ENCODE measurements at places on chromosomes 5 and 9. TPM values are rescaled to one million over a fixed set of nuclear protein-coding genes. Genes with fewer than 3 reads are reported as not detected.

CLIC3 gene
- 2.8 TPM for total RNA-seq

DNA sequence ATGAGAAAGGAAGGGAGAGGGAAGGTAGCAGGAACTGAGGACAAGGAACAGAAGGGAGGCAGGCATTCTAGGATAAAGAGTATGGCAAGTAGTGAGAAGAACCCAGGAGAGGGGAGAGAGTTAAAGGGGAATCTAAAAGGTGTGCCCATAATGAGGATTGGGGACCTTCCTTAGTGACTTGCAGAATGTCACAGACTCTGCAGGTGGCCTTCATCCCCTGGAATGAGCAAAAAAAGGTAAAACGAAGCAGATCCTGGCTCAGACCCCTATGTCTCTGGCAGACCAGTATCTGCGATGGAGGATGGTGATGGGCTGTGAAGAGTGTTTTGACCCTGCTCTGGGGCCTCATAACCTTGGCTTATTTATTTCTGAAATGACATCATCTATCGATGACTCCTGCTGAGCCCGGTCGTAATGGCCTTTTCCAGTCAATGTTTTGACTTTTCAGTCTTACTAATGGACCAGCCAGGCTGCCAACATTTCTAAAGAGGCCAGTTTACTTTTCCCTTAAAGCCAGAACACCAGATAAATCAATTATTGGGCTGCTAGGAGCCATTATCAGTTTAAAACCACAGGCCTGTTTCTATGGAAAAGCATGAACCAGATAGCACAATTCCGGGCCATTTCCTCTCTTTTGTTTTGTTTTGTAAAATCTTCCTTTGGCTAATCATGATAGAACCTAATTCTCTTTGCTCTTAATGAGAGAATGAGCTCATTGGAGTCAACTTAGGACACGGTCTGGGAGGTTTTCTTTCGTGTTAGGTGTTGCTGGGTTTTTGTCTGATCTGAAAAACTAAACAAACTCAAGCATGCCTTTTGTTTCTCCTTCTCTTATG lies 3.1 kb downstream of the TMOD1 start:
- no peak for DNase-seq
- H3K4me3 ChIP-seq = no peak overlapping the region
- peaks cover 32% of the 10 kb centered on the region for H3K27me3 ChIP-seq
- H3K27ac ChIP-seq = no peak overlapping the region
- H3K4me1 ChIP-seq = peaks cover 16% of the 10 kb centered on the region

GRCh38 chr9:74120470-74120869 lies 376.7 kb upstream of the RORB start:
- H3K27ac ChIP-seq = no peak overlapping the region
- no peaks in the 10 kb centered on the region for H3K36me3 ChIP-seq
- no peak for DNase-seq
- H3K27me3 ChIP-seq = no peaks in the 10 kb centered on the region
- no peaks in the 10 kb centered on the region for H3K4me1 ChIP-seq
- H3K4me3 ChIP-seq = no peak overlapping the region

DNA sequence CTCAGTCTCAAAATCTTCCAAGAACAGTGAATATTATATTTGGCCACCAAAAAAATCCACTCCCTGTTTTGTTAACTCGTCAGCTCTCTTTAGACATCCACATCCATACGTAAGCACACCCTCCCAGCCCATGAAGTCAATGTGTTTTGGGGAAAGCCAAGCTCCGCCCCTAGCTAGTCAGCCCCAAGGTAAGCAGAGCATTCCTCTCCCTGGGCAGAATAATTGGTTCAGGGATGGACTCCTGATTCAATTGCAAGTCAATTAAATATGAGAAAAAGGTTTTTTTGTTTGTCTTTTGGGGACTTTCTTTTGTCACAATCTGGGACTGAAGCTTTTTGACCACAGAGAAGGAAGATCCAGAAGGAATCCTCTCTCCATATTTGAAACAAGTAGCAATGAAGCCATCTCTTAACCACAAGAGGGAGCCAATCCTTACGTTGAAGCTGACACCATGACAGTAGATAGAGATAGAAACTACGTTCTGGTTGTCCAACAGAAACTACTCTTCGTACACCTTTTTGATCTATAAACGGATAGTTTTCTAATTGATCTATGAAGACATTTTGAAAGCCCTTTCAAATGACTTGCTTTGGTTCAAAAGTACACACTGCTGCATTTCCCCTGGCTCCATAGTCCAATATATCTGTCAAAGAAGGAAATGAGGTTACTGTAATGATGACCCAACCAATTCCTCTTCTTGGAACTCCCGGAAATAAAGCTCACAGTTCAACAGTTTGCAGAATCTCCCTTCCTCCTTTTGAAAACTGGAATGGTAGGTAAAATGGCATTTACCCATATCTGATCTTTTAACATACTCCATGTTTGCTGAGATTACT lies 166.4 kb downstream of the TLE1 start:
- DNase-seq = no peak
- H3K4me1 ChIP-seq = no peaks in the 10 kb centered on the region
- H3K4me3 ChIP-seq = no peak overlapping the region
- H3K27me3 ChIP-seq = no peaks in the 10 kb centered on the region
- no peaks in the 10 kb centered on the region for H3K36me3 ChIP-seq
- no peak overlapping the region for H3K27ac ChIP-seq

- no peak for DNase-seq
- H3K27ac ChIP-seq = no peak overlapping the region
- H3K27me3 ChIP-seq = no peaks in the 10 kb centered on the region
- H3K4me1 ChIP-seq = no peaks in the 10 kb centered on the region
Measured at GRCh38 chr9:16521868-16522411, 348.5 kb downstream of the BNC2 start.

- H3K36me3 ChIP-seq = peaks cover 43% of the 10 kb centered on the region
- no peaks in the 10 kb centered on the region for H3K27me3 ChIP-seq
- no peak overlapping the region for H3K4me3 ChIP-seq
- peaks cover 13% of the 10 kb centered on the region for H3K4me1 ChIP-seq
- no peak for DNase-seq
Measured at GRCh38 chr5:72324189-72324825, 4.1 kb downstream of the PTCD2 start.

GRCh38 chr5:40738502-40738901 lies 17.3 kb downstream of the TTC33 start:
- no peaks in the 10 kb centered on the region for H3K27me3 ChIP-seq
- no peak overlapping the region for H3K4me3 ChIP-seq
- H3K27ac ChIP-seq = no peak overlapping the region
- H3K4me1 ChIP-seq = no peaks in the 10 kb centered on the region
- peaks cover 26% of the 10 kb centered on the region for H3K36me3 ChIP-seq

DNA sequence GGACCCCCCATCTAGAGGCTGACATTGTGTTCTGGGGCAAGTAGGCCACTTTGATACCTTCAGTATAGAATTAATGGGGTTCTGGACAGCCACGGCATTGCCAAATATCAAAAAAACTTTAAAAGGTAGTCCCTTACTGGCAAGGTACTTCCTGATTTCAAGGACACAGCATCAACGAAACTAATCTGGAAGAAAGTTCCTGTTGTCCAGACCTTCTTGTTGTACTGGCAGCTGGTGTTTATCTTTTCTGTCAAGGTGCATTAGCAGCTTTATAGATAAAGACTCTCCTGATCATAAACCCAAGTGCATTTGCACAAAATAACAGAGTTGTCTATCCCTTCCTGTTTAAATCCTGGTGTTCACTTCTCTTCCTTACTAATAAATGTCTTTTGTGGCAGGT lies 23.7 kb upstream of the GOLGA1 start:
- H3K36me3 ChIP-seq = peaks cover 4% of the 10 kb centered on the region
- no peaks in the 10 kb centered on the region for H3K27me3 ChIP-seq
- H3K4me1 ChIP-seq = peaks cover 21% of the 10 kb centered on the region
- no peak overlapping the region for H3K4me3 ChIP-seq
- H3K27ac ChIP-seq = peak overlapping the region; percentile 39

DNA sequence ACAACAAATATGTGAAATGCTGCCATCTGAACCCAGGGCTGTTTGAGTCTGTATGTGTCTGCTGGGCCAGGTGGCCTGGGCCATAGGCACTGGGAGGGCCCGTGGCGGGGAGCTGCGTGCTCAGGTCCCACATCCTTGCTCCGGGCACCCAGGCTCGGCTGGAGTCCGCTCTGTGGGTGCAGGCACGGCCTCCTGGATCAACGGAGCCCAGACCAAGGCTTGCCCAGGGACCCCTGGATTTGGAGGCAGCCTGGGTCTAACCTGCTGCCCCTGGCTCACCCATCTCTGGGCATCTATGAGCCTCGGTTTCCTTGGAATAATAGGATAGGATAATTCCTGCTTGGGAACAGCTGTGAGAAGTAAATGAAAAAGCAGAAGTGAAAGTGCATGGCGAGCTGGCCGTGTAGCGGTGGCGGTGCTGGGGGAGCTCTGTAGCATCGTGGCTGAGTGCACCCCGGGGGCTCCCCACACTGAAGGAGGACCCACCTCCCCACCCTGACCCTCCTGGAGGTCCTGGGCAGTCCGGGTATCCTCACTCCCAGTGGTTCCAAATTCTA lies 1.2 kb downstream of the CDHR2 start:
- no peaks in the 10 kb centered on the region for H3K36me3 ChIP-seq
- peak overlapping the region; percentile 37 for H3K4me3 ChIP-seq
- H3K27me3 ChIP-seq = no peaks in the 10 kb centered on the region
- DNase-seq = no peak

DNA sequence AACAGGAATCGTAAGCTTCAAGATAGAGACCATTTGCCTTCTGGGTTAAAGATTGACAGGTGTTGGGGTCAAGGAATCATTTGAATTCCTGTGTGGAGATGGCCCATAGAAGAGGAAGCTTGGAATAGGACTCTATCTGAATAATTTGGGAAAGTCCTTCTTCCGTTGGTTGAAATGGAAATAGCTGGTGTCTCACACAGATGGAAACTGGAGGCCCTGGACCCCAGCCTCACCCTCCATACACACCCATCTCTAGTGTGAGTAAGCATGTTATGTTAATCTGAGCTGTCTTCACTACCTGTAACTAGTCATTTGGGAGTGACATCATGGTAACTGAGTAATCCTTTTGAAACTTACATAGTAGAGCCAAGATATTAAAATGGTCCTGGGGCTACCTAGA lies 184.4 kb downstream of the CD180 start:
- no peaks in the 10 kb centered on the region for H3K36me3 ChIP-seq
- no peak overlapping the region for H3K27ac ChIP-seq
- H3K4me3 ChIP-seq = no peak overlapping the region

DNA sequence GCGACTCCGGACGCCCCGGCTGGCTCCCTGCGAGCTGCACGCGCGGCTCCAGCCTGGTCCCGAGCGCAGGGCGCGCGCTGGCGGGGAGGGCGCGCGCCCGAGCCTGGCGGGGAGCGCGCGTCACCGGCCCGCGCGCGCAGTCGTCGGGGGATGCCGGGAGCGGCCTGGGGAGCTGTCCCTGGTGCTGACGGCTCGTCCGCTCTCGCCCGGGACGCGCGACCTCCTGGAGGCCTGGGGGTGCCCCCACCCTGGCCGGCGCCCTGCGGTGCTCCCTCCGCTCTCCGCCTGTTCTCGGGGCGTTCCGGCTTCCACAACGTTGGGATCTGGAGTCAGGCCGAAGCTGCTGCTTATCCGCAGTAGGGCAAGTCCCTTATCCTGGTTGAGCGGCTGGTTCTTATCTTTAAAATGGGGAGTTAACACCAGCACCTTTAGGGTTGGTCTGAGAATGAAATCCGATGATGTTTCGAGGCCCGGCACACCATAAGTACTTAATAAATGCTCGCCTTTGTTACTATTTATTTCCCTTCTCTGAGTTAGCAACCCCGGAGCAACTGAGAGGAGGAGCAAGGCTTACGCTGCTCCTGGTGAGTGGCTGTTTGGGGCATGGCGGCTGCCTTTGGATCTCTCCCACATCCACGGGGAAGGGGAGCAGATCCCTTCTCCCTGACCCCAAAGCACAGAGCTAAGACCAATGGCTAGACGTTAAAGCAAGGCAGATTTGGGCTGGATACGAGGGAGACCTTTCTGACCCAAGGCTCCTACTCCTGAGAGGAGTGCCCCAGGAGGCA lies at the start of gene FAM163B:
Gene FAM163B, minus strand, starts transcription at position 79 of the 788 bp plus-strand sequence. CDS start 29,166 bp downstream, outside the sequence.
- DNase-seq = peak; percentile 41
- no peak within 1 kb of the TSS for H3K4me3 ChIP-seq
- peaks cover 8% of the 10 kb centered on the region for H3K4me1 ChIP-seq
- H3K27ac ChIP-seq = no peak within 1 kb of the TSS
- no peaks in the 10 kb centered on the region for H3K36me3 ChIP-seq

- H3K27me3 ChIP-seq = no peaks in the 10 kb centered on the region
- no peaks in the 10 kb centered on the region for H3K36me3 ChIP-seq
- no peak for DNase-seq
Measured at GRCh38 chr9:72649127-72649442, 127.7 kb downstream of the TMC1 start.

DNA sequence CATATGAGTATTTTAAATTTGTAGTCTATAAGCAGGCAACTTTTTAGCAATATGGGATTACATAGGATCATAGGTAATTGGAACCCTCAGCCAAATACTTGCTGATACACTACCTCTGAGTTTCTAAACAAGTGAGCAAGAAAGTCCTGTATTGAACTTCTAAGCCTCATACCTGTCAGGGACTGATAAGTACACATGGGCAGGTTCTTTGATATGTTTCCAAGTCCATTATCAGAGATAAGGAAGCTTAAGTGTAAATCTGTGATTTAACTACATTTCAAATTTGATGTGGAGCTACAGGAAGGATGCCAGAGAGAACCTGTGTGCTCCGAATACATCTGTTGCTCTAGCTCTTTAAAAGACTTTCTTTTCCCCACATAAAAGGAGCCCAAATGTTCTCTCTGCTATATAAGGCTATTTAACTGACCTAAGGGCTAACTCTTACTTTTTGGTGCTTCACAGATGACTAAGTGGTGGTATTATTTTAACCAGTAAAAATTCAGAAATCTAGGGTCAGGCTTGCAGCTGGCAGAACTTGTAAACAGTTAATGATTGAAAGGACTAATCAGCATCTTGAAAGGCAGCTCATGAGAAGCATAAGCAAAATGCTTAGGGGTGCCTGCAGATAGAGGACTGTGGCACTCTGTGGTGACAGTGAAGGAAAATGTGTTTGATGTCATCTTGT lies 228.6 kb downstream of the NR3C1 start:
- H3K4me1 ChIP-seq = no peaks in the 10 kb centered on the region
- no peak overlapping the region for H3K4me3 ChIP-seq
- H3K27ac ChIP-seq = no peak overlapping the region
- H3K27me3 ChIP-seq = no peaks in the 10 kb centered on the region

DNA sequence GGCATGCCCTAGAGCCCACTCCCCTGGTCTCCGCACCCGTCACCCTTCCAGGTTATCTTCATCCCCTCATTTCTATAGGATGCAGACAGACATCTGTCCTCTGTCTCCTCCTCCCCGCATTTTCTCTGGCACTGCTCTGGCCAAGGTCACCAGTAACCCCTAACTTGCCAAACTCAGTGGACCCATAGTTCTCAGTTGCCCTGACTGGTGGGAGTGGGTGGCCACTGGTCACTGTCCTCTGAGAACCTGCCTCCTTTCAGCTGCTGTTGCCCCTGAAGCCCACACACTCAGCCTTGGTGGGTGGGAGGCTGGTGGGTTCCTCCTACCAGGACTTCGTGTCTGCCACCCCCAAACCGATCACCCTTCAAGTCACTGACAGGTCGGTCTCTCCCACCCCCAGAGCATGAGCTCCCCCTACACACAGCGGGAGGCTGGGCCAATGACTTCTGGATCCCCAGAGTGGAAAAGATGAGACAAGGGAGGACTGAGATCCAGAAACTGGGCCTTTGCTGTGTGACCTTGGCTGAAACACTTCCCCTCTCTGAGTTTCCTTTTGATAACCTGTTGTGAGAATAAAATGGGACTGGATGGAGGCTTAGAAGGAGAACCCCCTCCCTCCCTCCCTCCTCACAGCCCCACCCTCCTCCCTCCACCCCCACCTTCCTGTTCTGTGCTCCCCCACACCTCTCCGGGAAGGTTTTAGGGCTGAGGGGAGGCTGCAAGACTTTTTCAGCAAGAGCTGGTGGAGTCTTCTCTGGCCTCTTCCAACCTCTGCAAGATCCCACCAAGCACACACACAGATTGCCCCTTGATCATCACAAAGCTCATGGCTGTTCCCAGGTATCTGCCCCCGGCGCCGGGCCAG lies 2.4 kb upstream of the DBN1 start:
- H3K27ac ChIP-seq = no peak overlapping the region
- H3K4me3 ChIP-seq = no peak overlapping the region
- peaks cover 5% of the 10 kb centered on the region for H3K27me3 ChIP-seq
- no peaks in the 10 kb centered on the region for H3K36me3 ChIP-seq

Measured in CD4-positive, alpha-beta T cell (primary cell).